ENCODE measurements at places on chromosomes 1 and 21.

DNA sequence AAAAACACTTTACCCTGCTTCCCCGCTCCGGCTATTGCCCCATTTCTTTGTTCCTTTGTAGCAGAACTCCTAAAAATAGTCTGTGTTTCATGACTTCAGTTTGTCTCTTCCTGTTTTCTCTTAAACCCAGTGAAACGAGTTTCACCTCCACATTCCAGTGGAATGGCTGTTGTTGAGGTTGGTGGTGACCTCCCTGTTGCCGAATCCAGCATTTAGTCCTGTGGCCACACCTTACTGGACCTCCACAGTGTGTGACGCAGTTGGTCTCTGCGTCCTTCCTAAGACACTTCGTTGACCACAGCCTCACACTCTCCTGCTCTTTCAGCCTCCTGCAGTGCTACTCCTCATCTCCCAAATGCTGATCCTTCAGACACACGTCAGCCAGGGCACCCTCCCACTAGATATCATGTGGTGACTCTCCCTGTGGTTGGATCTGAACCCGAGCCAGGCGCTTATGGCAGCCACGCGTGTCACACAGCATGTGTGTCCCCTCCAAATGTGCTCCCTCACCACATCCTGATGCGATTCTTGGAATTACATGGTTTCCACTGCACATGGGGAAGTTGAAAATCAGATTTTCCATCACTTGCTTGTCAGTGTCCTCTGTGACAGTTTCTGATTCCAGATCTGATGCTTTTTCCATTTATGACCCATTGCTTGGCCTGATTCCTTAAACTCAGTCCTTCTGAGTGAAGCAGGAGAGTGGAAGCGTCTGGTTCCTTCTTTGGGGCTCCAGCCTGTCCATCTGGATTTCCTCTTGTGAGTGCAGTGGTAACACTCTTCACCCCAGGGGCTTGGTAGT is 99.1 kb upstream of the ARTN start:
- DNase-seq = no peak

GRCh38 chr1:246428542-246429308 is 78.4 kb downstream of the SMYD3 start:
- DNase-seq = peak; percentile 13

DNA sequence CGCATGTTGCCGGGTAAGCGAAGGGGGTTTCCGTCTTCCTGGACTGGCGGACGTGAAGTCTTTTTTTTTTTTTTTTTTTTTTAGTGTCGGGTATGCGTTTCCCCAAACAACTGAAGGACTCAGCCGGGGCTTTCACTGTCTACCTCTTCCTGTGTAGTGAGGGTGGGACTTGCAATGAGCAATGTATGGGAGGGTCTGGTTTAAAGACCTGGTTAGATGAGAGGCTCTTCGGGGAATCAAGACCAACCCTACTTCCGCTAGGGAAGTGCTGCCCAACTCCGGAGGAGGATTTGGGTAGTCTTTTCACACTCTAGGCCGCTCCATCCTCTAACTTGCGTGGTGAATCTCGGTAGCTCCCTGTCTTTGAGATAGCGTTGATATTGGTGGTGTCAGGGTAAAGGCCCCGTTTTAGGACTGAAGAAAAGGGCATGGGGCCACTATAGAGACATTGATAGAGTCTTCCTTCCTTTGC is 754 bp downstream of the PRRC2C start:
- peak; percentile 19 for DNase-seq

DNA sequence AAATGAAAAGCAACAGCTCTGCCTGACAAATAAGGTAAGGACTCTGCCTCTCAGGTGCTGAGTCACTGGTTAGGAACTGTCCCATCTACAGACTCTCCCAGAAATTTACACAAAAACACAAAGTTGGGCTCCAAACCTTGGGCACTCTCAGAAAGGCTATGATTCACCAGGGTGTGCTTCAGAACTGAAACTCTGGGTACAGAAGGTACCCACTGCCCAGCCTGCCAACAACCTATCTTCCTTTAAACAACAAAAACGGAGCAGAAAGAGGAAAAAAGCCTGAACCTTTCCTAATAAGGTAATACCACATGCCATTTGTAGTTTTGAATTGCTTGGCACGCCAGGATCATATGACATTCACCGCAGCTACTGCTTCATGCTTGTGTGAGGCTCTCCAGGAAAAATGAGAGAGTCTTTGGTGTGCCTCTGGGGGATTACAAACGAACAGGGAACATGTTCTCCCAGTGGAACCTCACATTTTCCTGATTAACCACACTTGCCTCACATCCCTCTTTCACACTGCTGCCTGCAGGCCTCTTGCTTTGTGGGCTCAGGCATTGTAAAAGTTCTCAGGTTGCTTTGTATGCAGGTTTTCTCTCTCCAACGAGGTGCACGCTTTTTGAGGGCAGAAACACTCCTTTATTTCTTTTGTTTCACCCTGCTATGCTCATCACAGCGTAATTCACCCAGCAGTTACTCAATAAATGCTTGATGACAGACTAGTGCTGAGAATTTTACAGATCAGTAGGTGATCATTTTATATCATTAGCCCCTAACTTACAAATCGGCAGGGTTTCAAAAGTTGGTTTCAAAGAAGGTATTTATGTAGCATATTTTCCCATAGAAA is 65.1 kb downstream of the GADD45A start:
- DNase-seq = no peak

- DNase-seq = no peak
Observed at GRCh38 chr1:198399452-198399851, 141.0 kb downstream of the ATP6V1G3 start.

DNA sequence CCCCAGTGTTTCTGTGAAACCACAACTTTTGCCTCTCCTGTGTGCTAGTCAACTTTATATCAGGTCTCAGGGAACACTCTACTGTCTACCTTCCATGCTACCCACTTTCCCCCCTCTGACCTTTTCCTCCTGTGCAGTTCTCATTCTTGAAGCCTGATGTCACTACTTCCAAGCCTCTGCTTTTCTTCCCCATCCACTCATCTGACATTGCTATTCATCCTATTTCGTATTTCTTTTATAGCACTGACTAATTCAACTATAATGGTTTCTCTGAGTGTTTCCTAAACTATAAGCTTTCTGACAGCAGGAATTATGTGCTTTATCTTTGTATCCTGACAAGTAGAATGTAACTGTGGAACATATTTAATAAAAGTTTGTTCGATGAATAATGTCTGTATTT is 18.2 kb upstream of the DPH5 start:
- no peak for DNase-seq

DNA sequence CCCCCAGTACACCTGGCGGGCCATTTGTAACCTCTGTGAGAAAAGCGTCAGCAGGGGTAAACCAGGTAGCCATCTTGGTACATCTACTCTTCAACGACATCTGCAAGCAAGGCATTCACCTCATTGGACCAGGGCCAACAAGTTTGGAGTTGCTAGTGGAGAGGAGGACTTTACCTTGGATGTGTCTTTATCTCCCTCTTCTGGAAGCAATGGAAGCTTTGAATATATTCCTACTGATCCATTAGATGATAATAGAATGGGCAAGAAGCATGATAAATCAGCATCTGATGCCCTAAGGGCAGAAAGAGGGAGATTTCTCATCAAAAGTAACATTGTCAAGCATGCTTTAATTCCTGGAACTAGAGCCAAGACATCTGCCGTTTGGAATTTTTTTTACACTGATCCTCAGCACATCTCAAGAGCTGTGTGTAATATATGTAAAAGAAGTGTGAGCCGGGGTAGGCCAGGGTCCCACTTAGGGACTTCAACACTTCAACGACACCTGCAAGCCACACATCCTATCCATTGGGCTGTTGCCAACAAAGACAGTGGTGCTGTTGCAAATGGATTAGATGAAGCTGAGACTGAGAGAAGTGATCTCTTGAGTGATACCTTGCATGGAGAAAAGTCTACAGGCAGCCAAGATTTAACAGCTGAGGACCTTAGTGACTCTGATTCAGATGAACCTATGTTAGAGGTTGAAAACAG is 2.7 kb downstream of the ZBED6 start:
- DNase-seq = no peak

DNA sequence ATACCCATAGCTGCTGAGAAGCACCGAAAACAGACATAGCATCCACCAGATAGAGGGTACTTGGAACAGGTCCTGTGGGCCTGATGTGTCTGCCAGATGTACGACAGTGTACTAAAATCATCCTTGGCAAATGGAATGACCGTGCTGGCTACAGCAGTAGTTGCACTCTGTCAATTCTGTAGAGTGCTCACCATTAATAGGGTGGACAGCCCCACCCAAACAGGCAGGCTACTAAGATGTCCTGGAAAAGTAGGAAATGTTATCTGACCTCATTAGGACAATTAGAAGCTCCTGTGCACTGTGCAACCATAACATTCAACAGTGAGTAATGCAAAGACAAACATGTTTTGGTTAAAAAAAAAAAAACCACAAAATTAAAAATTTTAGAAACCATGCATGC is 106.2 kb downstream of the PTPN14 start:
- no peak for DNase-seq

DNA sequence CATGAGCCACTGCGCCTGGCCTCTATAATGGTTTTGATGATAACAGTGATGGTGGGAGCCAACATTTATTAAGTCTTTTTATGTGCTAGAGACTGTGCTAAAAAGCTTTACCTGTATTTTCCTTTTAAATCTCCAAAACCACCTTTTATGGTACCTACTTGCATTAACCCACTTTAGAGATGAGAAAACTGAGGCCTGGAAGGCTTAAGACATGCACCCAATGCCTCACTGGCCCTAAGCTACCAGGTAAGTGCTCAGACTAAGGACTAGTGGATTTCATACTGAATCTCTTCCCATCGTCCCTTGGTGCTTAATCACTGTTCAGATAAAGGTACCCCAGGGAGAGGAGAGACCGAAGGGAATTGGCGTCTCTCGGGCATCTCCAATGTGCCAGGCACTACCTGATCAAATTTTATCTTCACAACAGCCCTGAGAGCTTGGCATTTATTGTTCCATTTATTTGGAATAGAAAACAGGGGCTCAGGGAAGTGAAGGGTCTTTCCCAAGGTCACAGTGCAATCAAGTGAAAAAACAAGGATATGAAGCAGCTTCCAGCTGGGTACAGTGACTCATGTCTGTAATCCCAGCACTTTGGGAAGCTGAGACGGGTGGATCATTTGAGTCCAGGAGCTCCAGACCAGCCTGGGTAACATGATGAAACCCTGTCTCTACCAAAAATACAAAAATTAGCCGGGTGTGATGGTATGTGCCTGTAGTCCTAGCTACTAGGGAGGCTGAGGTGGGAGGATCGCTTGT is 84.2 kb downstream of the LACTBL1 start:
- no peak for DNase-seq

- DNase-seq = peak; percentile 38
Observed at GRCh38 chr21:17775431-17776126, 43.6 kb downstream of the C21orf91 start.
